Astrocyte (in vitro differentiated cells and primary cell): ENCODE measurements at places on chromosomes 1 and 21. TPM values are rescaled to one million over a fixed set of nuclear protein-coding genes. Genes with fewer than 3 reads are reported as not detected.
A peak's percentile ranks its signal among the peaks of the same experiment; 100 is the strongest.

GRCh38 chr21:27371115-27371974 is 404.5 kb upstream of the ADAMTS5 start:
- peak; percentile 26 for DNase-seq
- no peaks in the 10 kb centered on the region for H3K36me3 ChIP-seq
- H3K4me1 ChIP-seq: no peaks in the 10 kb centered on the region
- H3K27ac ChIP-seq: peak overlapping the region; percentile 31
- H3K27me3 ChIP-seq: no peaks in the 10 kb centered on the region
- no peak overlapping the region for H3K4me3 ChIP-seq

DNA sequence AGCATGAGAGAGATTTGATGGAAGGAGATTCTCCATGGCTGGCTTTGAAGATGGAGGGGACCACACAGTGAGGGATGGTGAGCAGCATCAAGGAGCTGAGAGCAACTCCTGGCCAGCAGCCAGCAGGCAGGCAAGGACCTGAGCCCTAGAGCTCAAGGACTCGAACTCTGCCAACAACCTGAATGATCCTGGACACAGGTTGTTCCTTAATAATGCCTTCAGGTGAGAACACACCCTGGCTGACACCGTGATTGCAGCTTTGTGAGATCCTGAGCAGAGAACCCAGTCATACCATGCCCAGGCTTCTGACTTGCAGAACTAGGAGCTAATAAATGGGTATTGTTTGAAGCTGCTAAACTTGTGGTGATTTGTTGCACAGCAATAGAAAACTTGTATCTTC is 183.1 kb downstream of the LMX1A start:
- no peak for DNase-seq
- H3K4me1 ChIP-seq: no peaks in the 10 kb centered on the region
- no peaks in the 10 kb centered on the region for H3K27me3 ChIP-seq

GRCh38 chr1:48772211-48772610 is 4.5 kb downstream of the BEND5 start:
- H3K36me3 ChIP-seq: no peaks in the 10 kb centered on the region
- DNase-seq: no peak
- no peaks in the 10 kb centered on the region for H3K27me3 ChIP-seq
- no peak overlapping the region for H3K4me3 ChIP-seq

GRCh38 chr1:232570007-232570406 is 59.9 kb downstream of the SIPA1L2 start:
- H3K4me1 ChIP-seq: no peaks in the 10 kb centered on the region
- H3K36me3 ChIP-seq: no peaks in the 10 kb centered on the region
- no peak overlapping the region for H3K4me3 ChIP-seq
- H3K27me3 ChIP-seq: no peaks in the 10 kb centered on the region
- no peak overlapping the region for H3K27ac ChIP-seq
- peak; percentile 64 for DNase-seq

The SPRR2B gene
- not detected in 2 replicates for total RNA-seq

- no peak overlapping the region for H3K27ac ChIP-seq
- no peak for DNase-seq
- H3K27me3 ChIP-seq: peaks cover 27% of the 10 kb centered on the region
- no peaks in the 10 kb centered on the region for H3K36me3 ChIP-seq
Measured at GRCh38 chr21:44892536-44893277, 19.2 kb upstream of the PTTG1IP start.

GRCh38 chr21:35575280-35575915 is 484.9 kb downstream of the SETD4 start:
- peak overlapping the region; percentile 61 for H3K27ac ChIP-seq
- H3K4me3 ChIP-seq: no peak overlapping the region
- H3K4me1 ChIP-seq: peaks cover 21% of the 10 kb centered on the region
